ENCODE measurements at places on chromosomes 11 and 22. TPM values are rescaled to one million over a fixed set of nuclear protein-coding genes. Genes with fewer than 3 reads are reported as not detected.

NAV2 gene
- total RNA-seq = 12.1 TPM

MCAM gene
- total RNA-seq = 34.0 TPM

PKNOX2 gene
- total RNA-seq = 0.04 TPM

MS4A14 gene
- not detected for total RNA-seq

PGM2L1 gene
- 2.6 TPM for total RNA-seq

TECTA gene
- total RNA-seq = 0.11 TPM

DNA sequence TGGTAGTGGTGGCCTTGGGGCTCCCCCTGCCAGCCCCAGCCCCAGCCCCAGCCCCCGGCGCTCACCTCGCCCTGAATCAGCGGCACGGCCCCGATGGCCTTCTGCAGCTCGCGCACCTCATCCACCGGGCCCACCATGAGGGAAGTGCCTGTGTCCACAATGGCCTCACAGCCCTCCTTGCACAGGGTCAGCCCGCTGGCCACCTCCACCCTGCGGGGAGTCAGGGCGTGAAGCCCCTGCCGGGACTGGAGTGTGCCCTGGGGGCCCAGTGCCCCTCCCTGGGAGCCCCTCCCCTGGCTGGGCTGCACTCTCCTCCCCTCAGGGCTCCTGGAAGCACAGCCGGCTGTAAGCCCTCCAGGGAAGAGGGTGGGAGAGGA lies 3.5 kb upstream of the IFITM10 start:
- no peak for DNase-seq

DNA sequence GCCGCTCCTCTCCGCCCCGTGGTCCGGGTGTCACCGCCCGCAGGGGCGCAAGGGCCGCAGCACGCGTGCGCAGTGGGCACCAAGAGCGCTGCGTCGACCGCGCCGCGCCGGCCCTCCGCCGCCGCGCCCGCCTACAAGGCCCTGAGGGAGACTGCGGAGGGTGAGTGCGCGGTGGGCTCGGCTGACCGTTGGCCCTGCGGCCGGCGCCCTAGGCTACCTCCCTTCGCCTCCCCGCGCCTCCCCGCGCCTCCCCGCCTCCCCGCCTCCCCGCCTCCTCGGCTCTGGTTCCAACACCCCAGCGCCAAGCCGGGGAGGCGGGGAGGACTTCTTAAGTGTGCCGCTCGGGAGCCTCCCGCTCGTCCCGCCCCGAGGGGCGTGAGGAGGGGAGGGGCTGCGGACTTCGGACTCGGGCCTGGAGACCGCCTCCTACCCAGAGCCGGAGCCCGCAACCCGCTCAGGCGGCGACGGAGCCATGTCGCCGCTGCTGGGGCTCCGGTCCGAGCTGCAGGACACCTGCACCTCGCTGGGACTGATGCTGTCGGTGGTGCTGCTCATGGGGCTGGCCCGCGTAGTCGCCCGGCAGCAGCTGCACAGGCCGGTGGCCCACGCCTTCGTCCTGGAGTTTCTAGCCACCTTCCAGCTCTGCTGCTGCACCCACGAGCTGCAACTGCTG lies at the start of gene AQP11:
TSS of gene AQP11 (plus strand) at position 433 of the 673 bp plus-strand sequence. CDS start at position 473, 40 bp downstream.
- peak; percentile 57 for DNase-seq

DNA sequence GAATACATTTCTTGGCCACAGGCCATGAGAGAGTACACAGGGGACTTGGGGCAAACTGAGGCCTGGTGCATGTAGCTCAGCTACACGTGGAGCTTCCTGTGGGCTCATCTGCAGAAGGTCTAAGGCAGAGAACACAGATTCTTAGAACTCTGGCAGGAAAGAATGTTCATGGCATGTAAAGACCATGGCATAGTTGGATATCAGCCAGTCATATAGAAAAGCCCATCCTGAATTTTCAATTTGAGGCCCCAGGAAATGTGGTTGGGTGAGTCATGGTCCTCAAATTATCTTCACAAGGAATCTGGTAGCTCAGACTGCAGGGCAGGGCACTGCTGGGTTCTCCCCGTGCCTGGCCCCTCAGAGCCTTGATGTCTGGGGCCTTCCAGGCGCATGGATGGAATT lies 13.7 kb upstream of the ST3GAL4 start:
- DNase-seq = peak; percentile 71

GRCh38 chr11:44824300-44824704 lies 97.5 kb downstream of the TSPAN18 start:
- DNase-seq = no peak

- no peak for DNase-seq
Observed at GRCh38 chr11:17750801-17751165, 16.2 kb downstream of the KCNC1 start.

- DNase-seq = peak; percentile 93
Observed at GRCh38 chr11:116693593-116694348, 79.0 kb downstream of the BUD13 start.

GRCh38 chr11:34346551-34346950 lies 11.3 kb downstream of the ABTB2 start:
- no peak for DNase-seq

GRCh38 chr11:122439866-122440810 lies 215.4 kb upstream of the UBASH3B start:
- no peak for DNase-seq

GRCh38 chr11:130641876-130642275 lies 193.4 kb downstream of the ADAMTS15 start:
- DNase-seq = no peak

GRCh38 chr11:67412495-67413179 lies 2.8 kb upstream of the CARNS1 start:
- no peak for DNase-seq

DNA sequence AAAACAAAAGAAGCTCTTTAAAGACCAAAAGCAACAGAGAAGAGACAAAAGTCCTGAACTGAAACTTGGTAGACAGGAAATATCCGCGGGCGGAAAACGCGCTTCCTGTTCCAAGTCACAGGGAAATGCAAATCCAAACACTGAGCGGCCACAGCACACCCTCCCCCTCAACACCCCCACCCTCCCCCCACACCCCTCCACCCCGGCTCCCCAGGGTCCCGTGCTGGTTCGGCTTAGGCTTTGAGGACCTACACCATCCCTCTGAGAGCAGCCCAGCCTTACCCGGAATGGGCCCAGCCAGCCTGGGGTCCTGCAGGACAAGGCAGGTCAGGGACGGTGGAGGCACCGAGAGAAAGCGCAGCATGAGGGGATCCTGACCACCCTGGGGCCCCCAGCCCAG lies 160.4 kb downstream of the BRD1 start:
- no peak for DNase-seq

GRCh38 chr11:116379185-116379828 lies 393.5 kb downstream of the BUD13 start:
- no peak for DNase-seq

DNA sequence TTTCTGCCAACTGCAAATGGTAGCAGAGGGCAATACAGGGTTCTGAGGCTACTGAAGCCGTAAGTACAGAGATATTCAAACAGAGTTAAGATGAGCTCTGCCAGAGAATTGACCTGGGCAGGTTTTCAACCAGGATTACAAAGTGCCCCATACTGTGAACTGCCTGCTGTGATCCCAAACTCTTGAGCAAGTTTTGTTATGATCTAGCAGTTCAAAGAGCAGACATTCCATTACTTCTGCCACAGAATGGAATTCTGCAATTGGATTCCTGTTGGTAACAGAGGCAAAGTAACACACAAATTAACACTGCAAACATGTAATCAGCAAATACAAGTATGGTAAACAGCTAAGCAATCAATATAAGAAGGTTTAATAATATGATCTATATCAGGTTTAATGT lies 31.2 kb downstream of the ALG9 start:
- no peak for DNase-seq

- DNase-seq = no peak
Observed at GRCh38 chr11:60129853-60130252, 41.4 kb downstream of the MS4A2 start.
